ENCODE measurements at places on chromosomes 11 and 22. TPM values are rescaled to one million over a fixed set of nuclear protein-coding genes. Genes with fewer than 3 reads are reported as not detected.

The BBOX1 gene
- 11.4 TPM for total RNA-seq

The CNGA4 gene
- 1.1 TPM for total RNA-seq

The SLCO2B1 gene
- total RNA-seq = 0.70 TPM

The TTC38 gene
- 18.7 TPM for total RNA-seq

The RGL4 gene
- total RNA-seq = 1.0 TPM

The NCAPH2 gene
- 12.1 TPM for total RNA-seq

The METTL15 gene
- total RNA-seq = 13.2 TPM

- ATAC-seq = no peak
Observed at GRCh38 chr11:63908631-63909401, 8.1 kb downstream of the RCOR2 start.

- peak; percentile 32 for ATAC-seq
Observed at GRCh38 chr22:32830473-32830872, 29.0 kb downstream of the TIMP3 start.

- ATAC-seq = no peak
Observed at GRCh38 chr11:10878408-10879214, 20.8 kb upstream of the ZBED5 start.

DNA sequence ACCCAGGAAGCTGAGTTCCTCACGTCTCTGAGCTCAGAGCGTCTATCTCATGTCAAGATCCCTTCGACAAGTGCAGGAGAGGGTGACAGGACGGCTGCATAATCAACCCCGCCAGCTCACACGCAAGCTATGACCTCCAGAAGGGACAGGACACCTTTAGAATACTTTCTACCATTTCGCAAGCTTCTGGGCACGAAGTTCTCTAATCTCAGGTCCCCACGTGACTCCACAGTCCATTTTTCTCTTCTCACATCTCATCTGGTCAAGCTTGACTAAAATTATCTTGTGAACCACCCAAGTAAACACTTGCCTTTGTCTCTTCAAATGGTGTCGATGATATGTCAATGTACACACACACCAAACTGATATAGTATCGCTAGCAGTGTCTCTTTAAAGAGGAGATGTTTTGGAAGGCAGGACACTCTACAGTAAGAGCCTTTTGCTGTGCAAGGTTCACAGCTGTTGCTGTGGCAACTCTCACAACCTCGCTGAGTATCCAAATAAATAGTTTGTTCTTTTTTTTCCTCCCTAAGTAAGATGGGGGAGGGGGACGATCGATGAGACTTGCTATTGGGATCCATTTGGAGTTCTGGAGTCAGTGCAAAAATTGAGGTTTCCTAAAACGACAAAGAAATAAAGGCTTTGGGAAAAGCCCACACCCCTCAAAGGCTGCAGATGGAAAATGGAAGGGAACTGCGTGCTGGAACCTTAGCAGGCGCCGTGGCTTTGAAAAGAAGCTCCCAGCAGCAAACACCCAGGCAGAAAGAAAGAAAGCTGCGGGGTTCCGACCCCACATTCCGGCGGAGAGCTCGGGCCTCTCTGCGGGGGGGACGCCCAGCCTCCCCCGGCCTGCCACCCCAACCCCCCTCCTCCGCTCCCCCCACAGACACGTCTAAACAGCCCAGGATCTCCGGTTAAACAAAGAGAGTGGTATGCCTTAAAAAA, 215.4 kb upstream of the UBASH3B start:
- peak; percentile 75 for ATAC-seq

DNA sequence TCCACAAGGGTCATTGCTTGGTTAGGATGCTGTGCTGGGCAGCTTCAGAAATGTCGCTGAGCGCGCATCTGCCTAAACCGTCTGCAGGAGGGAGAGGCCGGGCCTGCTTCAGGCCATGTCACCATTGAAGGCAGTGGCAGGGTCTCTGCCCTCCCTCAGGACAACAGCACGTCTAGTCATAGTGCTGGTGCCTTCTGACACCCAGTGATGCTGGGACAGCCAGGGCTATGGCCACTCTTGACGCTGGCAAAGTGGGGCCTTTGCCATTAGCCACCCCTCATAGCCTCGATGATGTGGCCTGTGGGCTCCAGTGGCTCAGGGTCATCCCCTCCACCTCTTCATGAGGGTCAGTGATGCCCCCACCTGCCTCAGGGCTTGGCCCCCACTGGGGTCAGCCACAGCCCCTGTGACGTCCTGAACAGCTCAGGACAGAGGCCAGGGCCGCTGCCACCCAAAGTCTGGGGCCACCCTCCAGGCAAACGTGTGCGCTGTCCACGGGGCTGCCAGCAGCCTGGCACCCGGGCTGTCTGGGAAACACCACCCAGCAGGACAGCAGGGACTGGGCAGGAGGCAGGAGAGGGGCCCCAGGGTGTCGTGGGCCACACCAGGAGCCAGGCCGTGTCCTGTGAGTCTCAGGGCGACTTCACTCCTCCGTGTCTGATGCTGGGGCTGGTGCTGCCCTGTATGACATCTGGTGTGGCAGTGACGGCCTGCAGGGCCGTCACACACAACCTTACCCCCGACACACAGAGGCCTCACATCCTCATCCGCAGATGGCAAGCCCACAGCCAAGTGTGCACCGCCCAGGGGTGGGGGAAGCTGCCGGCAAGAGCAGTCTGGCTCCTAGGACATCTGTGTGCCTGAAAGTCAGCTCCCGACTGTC, 42.5 kb downstream of the CERK start:
- ATAC-seq = peak; percentile 64

DNA sequence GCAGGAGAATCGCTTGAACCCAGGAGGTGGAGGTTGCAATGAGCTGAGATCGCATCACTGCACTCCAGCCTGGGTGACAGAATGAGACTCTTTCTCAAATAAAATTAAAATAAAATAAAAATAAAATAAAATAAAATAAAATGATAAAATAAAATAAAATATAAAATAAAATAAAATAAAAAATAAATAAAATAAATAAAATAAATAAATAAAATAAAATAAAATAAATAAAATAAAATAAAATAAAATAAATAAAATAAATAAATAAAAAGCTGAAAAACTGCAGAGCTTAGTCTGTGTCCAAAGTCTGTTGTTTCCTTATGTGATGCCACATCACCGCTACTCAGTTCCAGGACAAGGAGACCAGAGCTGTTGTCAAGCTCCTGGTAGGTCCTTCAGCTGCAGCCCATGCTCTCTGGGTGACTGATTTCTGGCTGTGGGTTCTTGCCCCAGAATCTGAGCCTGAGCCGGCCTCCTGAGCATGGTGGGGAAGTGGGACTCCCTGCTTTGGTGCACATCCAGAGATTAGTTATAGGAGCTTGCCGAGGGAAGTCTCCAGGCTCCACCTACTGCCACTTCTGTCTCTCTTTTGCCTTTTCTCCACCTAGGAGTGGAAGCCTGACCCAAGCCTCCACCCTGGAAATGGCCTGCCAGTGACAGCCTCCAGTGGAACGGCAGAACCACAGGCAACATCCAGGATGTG, 31.3 kb upstream of the ADA2 start:
- no peak for ATAC-seq

GRCh38 chr11:65563601-65564000, 5.4 kb upstream of the LTBP3 start:
- ATAC-seq = no peak

- no peak for ATAC-seq
Observed at GRCh38 chr22:39090426-39091064, 6.5 kb upstream of the APOBEC3H start.

Measured in motor neuron (in vitro differentiated cells).